ENCODE measurements at places on chromosomes 1 and 21.

- no peak for DNase-seq
Observed at GRCh38 chr1:211808475-211808874, 22.1 kb downstream of the LPGAT1 start.

GRCh38 chr1:180906511-180906910 is 6.2 kb upstream of the KIAA1614 start:
- DNase-seq, result no peak

DNA sequence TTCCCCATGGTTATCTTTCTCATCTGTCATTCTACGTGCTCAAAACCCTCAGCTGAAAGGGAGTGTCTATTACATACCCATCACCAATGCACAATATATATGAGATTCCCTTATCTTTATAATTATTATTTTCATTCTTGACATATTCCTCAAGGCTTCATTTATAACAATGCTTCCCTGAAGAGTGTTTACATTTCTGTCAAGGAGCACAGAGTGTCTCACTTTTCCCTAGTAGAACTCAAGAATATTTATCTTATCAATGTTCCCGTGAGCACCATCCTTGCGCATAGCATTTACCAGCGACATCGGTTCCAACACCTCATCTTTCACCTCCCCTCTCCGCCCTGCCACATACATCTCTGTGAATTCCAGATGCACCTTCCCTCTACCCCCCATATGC is 250.6 kb downstream of the PLA2G4A start:
- DNase-seq, result no peak

DNA sequence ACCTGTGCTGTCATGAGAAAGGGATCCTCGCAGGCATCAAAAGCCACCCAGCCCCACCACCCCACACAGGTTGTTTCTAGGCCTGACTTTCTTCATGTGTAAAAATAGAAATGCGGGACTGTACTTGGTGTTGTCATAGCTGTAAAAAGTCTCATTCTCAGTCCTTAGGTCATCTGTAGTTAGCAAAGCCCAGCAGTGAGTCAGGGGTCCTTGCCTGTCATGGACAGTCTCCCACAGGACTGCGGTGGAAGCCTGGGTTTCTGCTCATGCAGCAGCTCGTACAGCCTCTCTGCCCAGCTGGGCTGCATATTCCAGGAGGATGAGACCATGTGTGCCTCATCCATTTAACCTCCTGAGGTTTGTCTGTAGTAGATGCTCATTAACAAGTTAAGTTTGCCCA is 58.2 kb downstream of the MRPS6 start:
- no peak for DNase-seq

DNA sequence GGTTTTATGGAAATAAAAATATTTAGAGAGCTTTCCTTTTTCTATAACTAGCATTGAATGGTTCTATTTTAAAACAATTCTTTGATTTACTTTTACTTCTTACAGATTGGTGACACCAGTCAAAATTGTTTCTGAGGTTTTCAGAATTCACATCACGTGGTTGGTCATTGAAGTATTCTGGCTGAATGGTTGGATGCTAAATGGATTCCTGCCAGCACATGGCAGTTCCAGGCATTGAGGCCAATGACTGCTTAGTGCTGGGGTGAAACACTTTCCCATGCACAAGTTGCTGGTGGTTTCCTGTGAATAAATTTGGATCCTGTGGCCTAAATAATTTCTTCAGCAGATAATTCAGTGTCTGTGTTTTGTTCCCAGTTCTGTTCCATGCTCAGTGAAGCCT is 20.6 kb downstream of the NCAM2 start:
- no peak for DNase-seq

Data from COR-L47 (cell line).